ENCODE measurements at places on chromosomes 1 and 21. TPM values are rescaled to one million over a fixed set of nuclear protein-coding genes. Genes with fewer than 3 reads are reported as not detected.

DNA sequence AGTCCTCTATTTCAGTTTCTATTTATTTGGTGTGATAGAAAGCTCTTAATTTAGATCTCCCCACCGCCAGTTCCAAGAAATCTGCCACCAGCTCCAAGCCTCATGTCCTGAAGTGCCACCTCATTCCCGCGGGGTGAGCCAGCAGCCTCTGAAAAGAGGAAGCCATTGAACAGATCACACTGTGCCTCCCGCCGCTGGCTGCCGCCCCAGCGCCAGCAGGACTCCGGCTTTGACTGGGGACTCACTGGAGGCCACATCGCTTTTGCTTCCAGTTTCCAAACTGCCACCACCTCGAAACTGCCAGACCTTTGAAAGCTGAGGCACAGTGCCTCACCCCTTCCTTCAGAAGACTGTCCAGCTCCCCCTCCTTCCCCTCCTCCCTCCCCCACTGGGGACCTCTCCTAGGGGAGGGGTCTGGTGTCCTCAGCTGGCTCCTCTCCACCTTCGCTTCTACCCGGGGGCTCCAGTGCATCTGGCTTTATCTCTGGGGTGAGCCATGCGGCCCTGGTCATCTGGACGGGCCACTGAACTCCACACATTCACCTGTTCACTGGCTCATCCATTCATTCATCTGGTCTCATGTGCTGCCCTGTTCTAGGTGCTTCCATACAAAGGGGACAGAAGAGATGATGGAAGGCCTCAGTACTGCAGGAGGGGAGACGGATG is 58.9 kb downstream of the VPS26C start:
- no peak for DNase-seq

GRCh38 chr1:110205591-110206155 is 4.4 kb upstream of the KCNC4 start:
- DNase-seq = no peak

DNA sequence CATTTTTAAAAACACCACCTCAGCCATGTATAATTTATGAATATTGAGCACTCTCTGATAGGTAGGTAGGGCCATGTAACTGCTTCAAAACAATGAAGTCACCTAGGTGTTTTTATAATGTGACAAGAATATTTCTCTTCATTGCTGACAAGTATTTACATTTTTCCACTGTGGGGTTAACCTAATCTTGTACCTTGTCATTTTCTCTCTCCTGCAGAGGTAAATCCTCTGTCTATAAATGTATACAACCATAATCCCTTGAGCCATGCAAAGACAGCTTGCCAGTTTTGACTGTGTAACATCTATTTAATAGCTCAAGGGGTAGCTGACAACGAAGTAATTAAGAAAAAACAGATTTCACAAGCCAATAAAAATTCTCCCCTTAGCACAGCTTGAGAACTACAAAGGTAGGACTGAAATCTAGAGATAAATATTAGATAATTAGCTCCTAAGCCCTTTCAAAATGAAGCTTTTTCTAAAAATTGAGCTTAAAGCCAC is 137.6 kb upstream of the POGK start:
- DNase-seq = no peak

- DNase-seq = no peak
These were observed 121.2 kb downstream of the SLC45A1 start for GRCh38 chr1:8439015-8439702.

DNA sequence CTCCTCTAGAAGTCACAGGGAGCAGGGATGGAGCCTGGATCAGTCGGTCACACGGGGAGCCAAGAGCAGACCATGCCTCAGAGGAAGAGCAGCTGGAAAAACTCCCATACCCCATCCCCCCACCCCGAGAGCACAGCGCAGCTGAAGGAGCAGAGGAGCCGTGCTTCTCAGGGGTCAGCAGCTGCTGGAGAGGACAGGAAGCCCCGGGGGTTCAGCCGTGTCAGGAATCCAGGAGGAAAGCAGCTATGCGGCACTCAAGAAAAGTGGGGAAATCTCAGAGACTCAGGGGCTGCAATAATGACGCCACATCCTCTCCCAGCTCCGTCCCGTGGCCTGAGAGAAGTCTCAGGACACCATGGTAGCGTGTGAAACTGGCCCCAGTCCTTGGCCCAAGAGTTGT is 102.3 kb downstream of the NPHP4 start:
- DNase-seq = no peak

GRCh38 chr1:38848071-38848470 is 11.5 kb downstream of the RRAGC start:
- DNase-seq = no peak

- DNase-seq = no peak
These were observed 24.7 kb downstream of the KNCN start for GRCh38 chr1:46526691-46527291.

- DNase-seq = no peak
These were observed 406.8 kb downstream of the PTBP2 start for GRCh38 chr1:97128426-97128825.

GRCh38 chr1:2982615-2983318 is 38.5 kb upstream of the ACTRT2 start:
- DNase-seq = no peak

- DNase-seq = no peak
These were observed 41.4 kb upstream of the KIF1B start for GRCh38 chr1:10168912-10169514.

- DNase-seq = peak; percentile 45
These were observed 354.0 kb upstream of the DUSP10 start for GRCh38 chr1:222095606-222096475.

GRCh38 chr1:74395571-74395970 is 116.8 kb downstream of the LRRC53 start:
- no peak for DNase-seq

- DNase-seq = no peak
These were observed 44.6 kb upstream of the GRIK3 start for GRCh38 chr1:37078866-37079265.

DNA sequence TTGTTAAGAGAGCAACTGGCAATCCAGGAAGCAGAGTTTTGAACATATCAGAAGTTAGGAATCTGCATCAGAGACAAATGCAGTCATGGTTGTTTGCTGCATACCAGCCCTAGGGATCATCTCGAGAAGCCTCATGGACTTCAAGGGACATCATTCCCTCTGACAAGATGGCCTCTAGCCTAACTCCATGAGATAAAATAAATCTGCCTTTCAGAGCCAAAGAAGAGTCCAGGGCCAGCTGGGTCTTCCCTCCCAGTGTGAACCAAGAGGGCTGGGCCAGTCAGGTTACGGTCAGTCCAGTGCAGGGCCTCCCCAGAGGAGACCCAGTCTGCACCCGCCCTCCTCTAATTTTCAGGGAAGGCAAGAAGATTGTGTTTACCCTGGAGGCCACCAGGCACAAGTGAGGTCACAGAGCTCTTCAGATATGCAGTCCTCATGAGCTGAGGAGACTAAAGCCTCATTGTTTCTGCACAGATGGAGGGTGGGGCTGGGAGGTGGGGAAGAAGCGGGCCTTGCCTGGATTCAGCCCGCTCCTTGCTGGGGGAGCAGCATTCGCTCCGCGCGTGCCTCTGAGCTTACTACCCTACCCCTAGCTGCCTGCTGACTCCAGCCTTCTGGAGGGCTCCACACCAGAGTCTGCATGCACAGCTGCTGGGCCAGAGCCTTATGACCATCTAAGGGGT is 52.8 kb downstream of the CAPN2 start:
- no peak for DNase-seq

- no peak for DNase-seq
These were observed 41.4 kb upstream of the TSPEAR start for GRCh38 chr21:44752671-44753235.

GRCh38 chr1:53754484-53755312 is 15.7 kb upstream of the GLIS1 start:
- DNase-seq = peak; percentile 41

GRCh38 chr1:36572906-36573305 is 90.2 kb upstream of the CSF3R start:
- DNase-seq = no peak

DNA sequence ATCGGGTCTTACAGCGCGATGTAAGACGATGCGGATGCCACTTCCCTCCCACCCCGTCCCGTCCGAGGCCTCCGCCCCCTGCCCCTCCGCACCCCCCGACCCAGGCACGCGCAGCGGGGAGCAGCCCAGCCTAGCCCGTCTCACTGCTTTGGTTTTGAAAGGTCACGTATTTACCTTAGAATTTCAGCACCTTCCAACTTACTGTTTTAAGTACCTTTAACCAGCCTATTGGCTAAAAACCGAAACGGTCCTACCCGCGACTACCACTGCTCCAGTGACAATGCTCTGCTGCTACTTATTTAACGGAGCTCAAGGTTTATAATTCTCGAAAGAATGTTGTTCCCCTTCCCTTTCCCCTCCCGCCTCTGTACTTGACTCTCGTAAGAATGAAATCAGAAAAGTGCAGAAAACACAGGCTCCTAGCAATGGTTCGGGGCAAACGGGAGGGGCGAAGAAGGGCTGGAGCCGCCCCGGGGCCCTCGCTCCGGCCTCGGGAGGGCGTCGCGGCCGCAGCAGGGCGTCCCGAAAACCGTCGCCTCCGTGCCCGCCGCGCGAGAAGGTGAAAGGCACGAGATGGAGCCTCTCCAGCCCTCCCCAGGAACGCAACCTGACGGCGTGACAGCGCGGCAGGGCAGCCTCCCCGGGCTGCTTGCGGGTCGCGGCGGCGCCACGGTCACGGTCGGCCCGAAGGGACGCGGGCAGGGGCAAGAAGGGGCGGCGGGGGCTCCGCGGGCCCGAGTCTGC is 667 bp downstream of the TMEM50B start:
- DNase-seq = no peak

DNA sequence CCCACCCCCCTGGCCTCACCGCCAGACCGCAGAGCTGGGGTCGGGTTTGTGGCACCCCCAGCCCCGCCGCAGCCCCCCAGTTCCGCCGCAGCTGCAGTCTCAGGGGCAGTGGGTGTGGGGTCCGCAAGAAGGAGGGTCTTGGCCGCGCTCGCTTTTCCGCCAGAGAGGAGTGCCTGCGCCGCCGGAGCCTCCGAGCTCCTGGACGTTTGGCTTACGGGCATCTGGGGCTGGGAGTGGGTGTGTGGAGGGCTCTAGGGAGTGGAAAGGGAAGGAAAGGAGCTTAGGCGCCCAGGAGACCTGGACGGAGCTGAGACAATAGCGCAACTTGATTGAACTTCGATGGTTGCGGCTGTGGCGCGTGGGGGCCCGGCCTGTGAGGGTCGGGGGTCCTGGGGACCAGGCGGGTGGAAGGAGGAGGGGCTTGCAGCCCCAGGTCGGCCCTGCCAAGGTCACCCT is 88.8 kb upstream of the IPO9 start:
- no peak for DNase-seq

DNA sequence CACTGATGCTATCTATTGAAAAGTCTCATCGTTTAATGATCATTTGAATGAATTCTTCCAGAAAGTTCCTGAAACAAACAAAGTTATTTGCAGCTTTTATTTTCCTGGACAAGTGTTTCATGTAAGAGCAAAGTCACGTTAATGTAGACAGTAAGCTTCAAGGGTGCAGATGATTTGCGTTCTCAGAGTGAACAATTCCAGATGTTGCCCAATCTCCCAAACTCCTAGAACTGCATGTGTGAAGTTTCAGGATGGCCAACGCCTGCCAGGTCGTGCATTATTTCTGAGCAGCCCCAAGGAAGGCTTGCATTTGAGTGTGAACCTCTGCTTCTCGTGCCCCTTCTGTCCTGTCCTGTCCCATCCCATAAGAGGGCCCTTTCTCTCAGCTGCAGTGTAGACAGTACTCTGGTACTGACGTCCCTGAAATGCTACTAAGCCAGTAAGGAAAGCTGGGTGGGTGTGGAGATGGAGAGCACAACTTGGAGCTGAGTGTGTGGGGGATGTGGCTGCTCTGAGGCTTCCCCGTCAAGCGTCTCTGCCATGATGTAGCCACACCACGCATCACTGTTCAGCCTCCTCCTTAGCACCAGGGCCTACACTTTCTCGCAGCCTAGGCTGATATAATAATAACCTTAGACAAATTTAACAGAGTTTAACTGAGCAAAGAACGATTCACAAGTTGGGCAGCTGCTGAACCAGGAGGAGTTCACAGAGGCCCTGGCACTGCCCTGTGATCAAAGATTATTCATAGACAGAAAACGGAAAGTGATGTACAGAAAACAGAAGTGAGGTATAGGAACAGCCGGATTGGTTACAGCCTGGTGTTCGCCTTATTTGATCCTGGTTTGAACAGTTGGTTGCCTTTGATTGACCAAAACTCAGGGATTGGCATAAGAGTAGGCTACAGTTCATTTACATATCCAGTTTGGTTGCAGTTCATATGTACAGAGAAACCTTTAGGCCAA is 50.4 kb downstream of the RHOU start:
- no peak for DNase-seq

DNA sequence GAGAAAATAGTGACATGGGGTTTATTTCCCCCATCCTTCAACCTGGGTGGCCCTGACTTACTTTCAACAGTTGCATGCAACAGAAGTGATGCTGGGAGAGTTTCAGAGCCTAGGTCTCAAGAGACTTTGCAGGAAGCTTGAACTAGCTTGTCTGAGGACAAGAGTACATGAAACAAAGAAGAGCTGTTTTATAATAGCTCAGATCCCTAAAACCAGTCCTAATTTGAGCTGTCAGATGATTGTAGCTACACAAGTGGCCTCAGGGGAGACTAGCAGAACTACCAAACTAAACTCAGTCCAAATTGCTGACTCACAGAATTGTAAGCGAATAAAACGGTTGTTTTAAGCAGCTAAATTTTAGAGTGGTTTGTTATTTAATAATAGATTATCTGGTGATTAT is 17.1 kb downstream of the RC3H1 start:
- DNase-seq = no peak

Gene NBPF12
- 6.4 TPM for total RNA-seq

Gene CCDC17
- 1.2 TPM for total RNA-seq

Gene TEDDM1
- total RNA-seq = not detected

Gene THEM5
- total RNA-seq = not detected

Gene PTAFR
- total RNA-seq = 0.09 TPM

Gene CHTOP
- total RNA-seq = 82.8 TPM

Gene SMIM11
- 21.3 TPM for total RNA-seq

Gene PROX1
- 0.12 TPM for total RNA-seq

Gene LAPTM5
- not detected for total RNA-seq

Gene SH2D1B
- total RNA-seq = not detected

Gene SPRR3
- not detected for total RNA-seq
